DMS53 (cell line): ENCODE measurements at places on chromosomes 7 and 10.

GRCh38 chr7:158816995-158817394, 12.3 kb downstream of the ESYT2 start:
- DNase-seq, result no peak

DNA sequence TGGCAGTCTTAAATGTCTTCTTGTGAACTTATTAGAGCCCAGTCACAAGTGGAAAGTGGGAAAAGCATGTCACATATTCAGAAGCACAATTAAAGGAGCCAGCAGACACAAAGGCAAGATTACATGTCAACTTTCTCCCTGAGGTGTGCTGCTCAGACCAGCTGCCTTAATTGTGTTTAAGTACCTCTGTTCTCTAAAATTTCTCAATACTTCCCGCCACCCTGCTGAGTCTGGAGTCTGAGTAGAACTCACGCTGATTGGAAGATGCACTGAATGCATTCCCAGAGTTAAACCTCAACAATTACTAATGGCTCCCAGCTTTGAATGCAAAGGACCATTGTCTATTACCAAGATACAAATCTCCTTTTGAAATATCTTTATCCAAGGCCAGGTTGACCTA, 166.4 kb upstream of the COBL start:
- no peak for DNase-seq

GRCh38 chr7:94664023-94664422, 8.1 kb upstream of the SGCE start:
- no peak for DNase-seq

- DNase-seq, result no peak
Observed at GRCh38 chr7:90709501-90710465, 113.7 kb downstream of the CDK14 start.

GRCh38 chr10:79430936-79431335, 14.5 kb downstream of the ZCCHC24 start:
- DNase-seq, result no peak

- DNase-seq, result no peak
Observed at GRCh38 chr10:47169581-47169980, 130.4 kb upstream of the GDF10 start.

DNA sequence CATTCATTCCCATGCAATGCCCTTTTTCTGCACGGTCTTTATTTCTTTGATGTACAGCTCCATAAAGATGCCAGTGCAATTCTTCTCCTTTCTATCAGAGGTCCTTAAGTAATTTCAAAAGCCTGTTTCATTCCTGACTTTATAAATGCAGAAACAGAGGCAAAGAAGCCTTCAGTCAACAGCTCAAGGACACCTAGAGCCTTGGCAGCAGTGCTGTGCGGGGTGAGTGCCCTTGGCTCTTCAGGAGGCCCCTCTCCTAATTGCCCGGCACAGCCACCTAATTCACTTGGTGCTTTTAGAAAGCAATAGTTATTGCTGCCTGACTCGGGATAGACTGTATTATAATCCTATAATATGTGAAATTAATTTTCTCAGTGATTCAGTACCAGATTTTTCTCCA, 169.6 kb upstream of the KLF6 start:
- peak; percentile 28 for DNase-seq

GRCh38 chr7:15684871-15685270, 1.6 kb downstream of the MEOX2 start:
- peak; percentile 29 for DNase-seq

DNA sequence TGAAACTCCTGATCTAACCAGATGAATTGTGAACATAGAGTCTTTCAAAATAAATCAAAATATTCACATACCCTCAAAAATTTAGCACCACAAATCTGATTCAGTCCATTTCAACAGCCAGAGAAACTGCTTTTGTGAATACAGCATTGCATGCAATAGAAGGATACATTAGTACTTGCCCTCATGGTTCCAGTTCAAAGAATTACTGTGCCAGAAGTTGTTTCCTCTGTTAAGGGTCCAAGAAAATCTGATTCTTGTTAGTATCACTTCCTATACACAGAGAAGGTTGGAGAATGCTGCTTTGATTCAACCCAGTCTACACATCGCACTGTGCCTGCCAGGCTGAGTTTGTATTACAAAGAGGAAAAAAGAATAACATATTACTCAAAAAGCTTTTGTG, 115.6 kb downstream of the TFEC start:
- DNase-seq, result no peak

DNA sequence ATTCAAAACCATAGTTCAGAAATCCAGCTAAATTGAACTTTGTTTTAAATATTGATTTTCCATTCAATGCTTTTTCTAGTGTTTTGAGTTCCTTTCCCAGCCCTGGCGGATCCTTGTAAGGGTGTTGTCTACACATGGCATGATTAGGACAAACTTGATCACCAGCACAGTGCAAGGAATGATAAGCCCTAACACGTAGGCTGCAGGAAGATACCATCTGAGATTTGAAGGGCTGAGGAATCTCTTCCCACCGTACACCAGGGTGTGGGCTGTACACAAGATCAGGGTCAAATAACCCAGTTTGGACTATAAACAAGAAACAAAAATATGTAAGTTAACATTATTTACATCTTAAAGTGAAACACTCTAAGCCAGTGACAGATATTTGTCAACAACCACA, 27.4 kb downstream of the STEAP4 start:
- DNase-seq, result no peak

DNA sequence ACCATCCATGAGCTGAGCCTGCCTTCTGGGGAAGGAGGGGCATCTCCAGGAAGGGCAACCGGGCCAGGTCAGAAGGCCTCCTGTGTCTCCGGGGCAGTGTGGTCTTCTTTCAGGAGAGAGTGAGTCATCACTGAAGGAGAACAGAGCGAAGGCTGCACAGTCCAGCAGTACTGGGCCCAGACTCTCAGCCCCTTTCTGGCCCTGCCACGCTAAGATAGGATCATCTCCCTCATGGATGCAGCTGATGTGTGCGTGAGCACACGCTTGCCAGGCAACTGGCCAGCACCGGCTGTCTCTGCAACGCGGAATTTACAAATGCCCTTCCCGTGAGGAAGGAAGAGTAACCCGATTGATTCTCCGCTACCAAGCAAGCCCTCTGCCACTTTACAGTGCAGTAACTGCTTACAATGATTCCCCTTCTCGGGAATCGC, 328.2 kb downstream of the TNS3 start:
- peak; percentile 80 for DNase-seq

DNA sequence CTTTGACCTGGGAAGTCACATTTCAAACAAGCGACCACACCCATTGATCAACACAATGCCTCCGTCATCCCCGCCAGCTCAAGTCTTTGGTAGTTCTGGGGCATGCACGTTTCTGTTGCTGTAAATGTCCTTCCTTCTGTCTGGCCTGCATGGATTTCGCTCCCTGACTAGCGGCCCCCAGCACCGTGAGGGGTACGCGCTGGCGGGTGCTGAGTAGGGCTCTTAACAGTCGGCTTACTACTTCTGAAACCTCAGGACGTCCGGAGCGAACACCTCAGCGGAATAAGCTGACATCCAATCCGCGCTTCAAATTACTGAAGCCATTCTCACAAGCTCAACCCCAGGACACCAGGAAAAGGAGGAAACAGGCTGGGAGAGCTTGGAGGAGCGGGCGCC, 505 bp downstream of the NUDCD3 start:
- peak; percentile 68 for DNase-seq

DNA sequence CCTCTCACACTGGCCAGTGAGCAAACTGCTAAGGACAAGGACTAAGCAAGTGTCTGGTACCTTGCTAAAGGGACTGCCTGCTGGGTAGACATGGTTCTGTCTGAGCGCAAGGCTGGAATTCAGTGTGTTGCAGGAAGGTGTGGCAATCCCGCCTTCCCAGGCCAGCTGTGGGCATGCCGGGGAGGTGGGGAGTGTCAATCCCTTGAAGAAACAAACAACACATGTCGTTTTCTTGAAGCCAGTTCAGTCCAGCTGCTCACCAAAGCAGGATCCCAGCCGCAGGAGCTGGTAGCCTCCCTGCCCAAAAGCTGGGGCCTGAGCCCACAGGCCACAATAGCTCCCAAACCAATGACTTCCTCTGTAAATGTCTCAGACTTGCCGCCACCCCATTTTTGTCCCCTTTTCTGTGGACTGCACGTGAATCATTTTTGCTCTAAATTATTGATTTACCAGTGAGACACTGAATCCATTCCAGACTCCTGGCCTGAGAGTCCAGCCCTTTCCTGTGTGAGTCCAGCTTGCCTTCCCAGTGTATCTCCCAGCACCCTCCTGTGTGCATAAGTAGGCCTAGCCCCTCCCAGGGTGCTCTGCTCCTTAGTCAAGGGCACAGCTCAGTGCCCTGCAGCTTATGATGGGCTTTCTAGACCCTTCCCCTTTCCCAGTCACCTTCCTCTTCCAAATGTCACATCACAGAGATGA, 166.8 kb downstream of the RGS10 start:
- no peak for DNase-seq

- peak; percentile 24 for DNase-seq
Observed at GRCh38 chr10:63421591-63421990, 44.2 kb downstream of the JMJD1C start.

DNA sequence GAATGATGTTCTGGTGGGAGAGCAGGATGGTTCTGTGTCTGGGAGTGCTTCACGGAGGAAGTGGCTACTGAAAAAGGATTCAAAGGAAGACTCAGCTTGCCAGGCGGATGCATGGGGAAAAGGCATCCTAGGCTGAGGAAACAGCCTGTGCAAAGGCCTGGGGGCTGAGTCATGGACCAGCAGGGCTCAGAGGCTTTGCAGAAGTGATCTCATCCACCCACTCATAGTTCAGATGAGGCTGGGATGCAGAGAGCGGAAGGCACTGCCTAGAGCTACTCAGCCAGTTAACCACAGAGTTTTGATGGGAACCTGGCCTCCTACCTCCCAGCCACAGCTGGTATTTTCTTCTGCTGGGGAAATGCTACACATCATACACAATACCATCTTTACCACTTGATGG, 15.8 kb upstream of the ADAMTS14 start:
- DNase-seq, result no peak

GRCh38 chr7:20737840-20738448, 48.7 kb downstream of the SP8 start:
- peak; percentile 96 for DNase-seq

GRCh38 chr7:147245274-147245673, 1128.7 kb downstream of the CNTNAP2 start:
- peak; percentile 70 for DNase-seq

DNA sequence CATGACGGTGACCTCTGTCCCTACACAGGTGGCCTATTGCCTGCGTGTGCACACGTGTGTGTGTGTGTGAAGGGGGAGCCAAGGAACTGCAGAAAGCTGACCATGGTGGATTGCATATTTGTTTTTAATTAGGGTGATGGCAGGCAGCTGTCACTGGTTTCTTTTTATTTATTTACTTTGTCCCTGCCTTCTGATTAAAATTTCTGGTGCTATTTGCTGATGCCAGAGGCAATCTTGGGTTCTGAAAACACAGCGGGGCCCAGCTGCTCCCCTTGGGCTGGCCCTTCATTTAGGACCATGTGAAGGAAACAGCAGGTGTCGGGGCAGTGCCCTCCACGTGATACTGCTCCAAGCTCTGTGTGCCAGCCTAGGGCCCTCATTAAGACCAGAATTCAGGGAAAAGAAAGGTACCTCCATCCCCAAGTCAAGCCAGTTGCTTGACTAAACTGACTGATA, 71.3 kb upstream of the PODXL start:
- DNase-seq, result no peak

DNA sequence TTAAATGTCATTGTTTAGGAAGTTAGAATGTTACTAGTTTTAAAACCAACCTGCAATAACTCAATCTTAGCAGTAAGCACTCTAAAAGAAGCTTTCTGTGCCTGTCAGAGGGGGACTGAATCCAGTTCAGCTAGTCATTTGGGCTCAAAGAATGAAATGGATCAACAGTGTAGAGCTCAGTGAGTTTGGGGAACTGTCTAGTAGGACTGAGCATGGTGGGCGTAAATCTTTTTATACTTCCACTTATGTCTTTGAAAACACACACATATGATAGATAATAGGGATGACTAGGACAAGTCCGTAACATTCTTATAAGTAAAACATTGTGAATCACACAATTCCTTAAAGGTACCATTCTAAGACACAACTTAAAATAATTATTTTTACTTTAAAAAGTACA, 11.5 kb downstream of the GSAP start:
- no peak for DNase-seq

GRCh38 chr7:143279186-143280098, 5.3 kb upstream of the TMEM139 start:
- DNase-seq, result peak; percentile 52

GRCh38 chr7:131921016-131921415, 364.6 kb upstream of the PODXL start:
- no peak for DNase-seq

DNA sequence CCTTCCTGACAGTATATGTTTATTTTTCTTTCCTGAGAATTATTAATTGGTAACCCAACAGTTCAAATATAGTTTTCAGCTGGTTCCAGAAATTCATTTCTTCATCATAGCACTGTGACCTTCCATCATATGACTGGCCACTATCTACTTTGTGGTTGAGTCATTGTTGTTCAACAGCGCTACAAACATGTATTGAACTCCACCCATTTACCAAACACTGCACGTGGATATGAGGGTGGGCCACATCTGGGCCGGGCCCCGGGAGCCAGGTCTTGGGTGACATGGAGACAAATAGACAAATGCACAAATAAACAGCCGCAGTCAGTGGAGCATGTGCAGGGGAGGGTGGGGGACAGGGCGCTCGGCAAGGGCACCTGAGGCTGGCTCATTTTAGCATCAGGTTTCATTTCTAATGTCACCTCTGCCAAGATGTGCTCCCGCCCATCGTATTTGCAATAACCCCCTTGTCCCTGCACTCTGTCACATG, 24.0 kb upstream of the EEPD1 start:
- peak; percentile 87 for DNase-seq

DNA sequence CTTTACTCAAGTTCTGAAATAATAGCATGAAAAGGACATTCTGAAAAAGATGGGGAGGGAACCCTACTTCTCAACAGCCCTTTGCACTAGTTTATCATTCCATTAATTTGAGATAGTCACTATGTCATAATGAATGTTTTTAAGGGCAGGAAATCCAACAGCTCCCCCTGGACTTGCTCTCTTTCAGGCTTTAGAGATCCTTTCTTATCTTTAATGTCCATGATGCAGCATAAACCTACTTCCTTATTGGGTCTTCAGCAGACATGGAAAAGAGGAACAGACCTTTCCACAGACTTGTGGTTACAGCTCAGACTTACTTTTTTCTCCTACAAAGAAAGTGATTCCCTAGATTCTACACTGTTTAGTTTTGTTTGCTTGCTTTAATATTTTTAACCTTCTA, 87.3 kb downstream of the IDE start:
- no peak for DNase-seq

DNA sequence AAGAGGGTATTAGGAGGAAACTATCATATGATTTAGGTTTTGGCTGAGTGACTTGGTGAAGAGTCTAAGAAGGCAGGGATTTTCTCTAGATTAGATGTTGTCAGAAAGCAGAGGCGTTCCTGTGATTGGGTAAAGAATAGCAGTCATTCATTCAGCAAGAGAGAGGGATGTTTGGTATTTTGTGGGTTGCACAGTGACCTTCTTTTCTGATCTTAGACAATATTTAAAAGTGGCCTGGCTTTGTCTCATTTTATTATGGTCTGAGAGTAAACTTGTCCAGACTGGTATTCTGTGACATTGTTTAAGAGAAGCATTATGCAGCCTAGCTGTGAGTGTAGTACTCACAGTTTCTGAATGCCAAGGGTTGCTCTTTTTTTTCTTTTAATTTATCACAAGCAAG, 18.5 kb downstream of the HYAL4 start:
- no peak for DNase-seq
